ENCODE measurements at places on chromosomes 13 and 19.

DNA sequence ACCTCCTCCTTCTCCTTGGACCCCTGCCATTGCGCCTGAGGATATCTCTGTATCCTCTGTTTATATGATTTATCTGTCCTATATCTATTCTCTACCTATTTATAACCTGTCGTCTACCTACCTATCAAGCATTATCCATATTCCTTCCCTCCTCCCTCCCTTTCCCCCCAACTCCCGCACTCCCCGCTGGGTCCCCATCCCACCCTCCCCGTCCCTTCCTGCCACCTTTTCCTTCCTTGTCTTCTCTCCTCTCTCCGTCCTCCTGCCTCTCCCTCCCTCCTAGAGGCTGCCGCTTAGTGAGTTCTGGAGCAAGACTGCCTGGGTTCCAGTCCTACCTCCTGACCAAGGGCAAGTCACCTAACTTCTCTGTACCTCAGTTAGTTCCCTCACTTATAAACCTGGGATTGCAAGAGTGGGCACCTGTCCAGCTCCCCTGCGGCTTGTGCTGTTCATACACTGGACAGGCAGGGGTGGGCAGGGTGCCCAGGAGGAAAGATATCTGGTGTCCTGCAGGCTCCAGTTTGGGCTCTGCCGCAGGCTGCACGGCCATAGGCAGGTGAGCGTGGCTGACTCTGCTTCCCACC, 16.1 kb downstream of the TTYH1 start:
- no peak for DNase-seq

GRCh38 chr13:43156916-43157315, 133.5 kb downstream of the DNAJC15 start:
- no peak for DNase-seq

- no peak for DNase-seq
Measured at GRCh38 chr13:51212758-51213157, 9.4 kb upstream of the FAM124A start.

DNA sequence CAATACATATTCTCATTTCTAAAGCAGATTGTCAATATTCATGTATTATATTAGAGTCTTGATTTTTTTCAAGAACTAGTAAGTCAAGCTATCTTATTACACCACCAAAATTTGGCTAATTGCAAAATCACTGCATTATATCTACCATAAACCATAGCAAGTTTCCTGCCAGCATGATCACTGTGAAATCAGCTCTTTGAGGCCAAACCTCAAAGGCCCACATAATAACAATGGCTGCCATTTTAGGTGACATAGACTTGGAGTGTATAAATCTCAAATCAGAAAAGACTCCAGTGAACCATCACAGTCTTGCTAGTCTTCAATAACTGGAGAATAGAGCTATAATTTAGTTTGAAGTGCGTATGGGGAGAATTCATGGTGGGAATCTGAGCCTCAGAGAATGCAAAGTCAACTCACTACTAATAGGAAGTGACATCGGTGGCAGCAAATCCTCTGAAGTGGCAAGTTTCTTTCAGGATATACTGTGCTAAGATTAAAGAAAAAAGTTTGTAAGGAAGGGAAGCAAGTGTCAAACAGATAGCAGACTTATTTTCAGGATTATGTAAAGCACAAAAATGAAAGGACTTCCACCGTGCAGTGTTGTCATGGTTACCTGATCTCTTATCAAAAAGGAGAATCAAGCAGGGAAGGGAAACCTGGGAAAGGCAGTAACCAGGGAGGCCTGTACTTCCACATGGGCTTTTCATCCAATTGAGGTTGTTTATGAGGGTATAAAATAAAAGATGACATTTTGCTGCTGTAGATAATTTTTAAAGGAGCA, 117.4 kb upstream of the FNDC3A start:
- DNase-seq: no peak

DNA sequence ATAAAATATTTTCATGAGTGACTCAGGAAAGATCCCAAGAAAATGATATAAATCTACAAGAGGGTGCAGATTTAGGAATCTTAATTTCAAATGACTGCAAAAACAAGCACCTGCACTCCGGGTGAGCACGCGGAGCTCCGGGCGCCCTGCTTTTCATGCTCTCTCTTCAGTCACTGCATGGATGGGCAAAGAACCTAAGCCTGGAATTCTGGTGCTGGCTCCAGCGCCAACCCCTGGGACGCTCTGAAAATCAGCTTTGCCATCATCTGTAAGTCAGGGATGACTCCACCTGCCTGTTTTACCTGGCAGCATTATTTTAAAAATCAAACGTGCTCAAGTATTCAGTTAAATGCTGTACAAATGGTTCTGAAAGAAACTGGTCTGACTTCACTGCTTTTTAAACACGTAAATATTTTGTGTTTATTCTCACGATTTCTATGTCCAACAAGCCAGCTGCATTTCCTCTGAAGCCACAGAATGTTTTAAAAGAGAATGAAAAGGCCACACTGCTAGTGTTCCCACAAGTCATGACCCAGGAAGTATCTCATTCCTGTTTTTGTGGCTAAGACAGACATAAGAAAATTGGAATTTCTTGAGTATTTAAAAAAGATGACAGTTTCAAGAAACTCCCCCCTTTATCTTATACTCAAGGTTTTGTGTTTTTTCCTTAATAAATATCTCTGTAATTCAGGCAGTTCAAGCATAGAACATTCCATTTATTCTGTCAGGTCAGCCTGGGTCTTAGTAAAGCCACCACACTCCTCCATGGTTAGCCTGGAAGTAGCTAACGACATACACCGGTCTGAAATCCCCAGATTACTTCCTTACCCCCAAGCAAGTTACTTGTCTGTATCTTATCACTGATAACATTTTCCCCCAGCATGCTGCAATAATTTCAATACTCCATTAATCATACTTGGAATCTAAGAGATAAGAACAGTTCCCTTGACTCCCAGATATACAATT, 81.1 kb downstream of the COL4A1 start:
- no peak for DNase-seq

DNA sequence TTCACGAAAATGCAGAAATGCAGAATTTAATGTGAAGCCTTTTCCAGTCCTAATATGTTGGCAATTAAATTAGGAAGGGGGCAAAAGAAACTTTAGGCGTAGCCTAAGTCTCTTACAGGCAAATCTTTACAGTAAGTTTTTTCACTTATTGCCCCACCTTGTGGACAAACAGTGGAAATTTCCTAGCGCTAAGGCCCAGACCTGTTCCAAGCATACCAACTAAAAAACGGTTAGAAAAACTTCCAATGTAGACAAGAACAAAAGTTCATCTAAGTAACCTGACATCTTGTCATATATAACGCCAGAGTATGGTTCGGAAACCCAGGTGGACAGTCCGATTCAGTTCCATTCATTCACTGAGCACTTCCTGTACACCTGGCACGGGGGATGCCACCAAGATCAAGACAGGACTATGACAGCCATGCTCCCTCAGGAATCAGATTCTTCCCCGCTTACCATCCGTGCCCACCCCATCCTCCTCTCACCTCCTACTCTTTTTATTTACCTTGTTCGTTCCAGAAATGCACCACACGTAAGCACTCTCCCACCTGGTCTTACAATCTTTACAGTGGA, 4.9 kb downstream of the ZAR1L start:
- peak; percentile 29 for DNase-seq

- DNase-seq: no peak
Measured at GRCh38 chr13:110651726-110652230, 36.4 kb downstream of the NAXD start.

DNA sequence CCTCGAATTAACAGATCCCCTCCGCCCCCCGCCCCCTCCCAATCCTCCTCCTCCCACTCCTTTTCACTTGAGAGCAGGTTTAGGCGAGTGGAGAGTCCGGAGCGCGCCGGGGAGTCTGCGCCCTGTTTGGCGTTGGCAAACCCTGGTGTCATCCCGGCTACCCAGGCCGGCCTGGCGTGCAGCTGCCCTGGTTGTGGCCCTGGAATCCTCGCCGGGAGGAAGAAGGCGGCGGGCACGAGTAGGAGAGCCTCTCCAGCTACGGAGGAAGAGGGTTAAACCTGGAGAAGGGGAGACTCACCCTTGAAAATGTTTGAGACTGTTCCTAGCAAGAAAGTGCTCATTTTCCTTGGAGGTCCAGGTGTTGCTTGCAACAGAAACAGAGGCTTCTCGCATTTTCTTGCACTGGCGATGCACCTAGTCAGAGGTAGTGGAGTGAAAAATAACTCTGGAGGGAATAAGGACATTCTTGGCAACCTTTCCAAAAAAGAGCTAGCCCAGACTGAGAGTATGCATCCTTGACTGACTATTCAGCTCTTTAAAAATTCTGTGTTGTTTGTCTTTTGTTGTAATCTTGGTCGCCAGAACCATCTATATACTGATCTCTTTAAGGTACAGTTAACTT, 1.3 kb upstream of the SOX21 start:
- no peak for DNase-seq

GRCh38 chr13:112747256-112747655, 57.4 kb downstream of the ATP11A start:
- no peak for DNase-seq

- no peak for DNase-seq
Measured at GRCh38 chr19:47512183-47512947, 2.5 kb downstream of the NAPA start.
